ENCODE measurements at places on chromosomes 16 and 17.
A peak's percentile ranks its signal among the peaks of the same experiment; 100 is the strongest.

- no peak overlapping the region for H3K27ac ChIP-seq
- H3K4me3 ChIP-seq, result no peak overlapping the region
- no peaks in the 10 kb centered on the region for H3K36me3 ChIP-seq
Measured at GRCh38 chr17:17545031-17545820, 46.3 kb downstream of the PEMT start.

- peaks cover 21% of the 10 kb centered on the region for H3K27me3 ChIP-seq
- H3K4me3 ChIP-seq, result no peak overlapping the region
Measured at GRCh38 chr17:60094754-60095153, 16.0 kb upstream of the HEATR6 start.

DNA sequence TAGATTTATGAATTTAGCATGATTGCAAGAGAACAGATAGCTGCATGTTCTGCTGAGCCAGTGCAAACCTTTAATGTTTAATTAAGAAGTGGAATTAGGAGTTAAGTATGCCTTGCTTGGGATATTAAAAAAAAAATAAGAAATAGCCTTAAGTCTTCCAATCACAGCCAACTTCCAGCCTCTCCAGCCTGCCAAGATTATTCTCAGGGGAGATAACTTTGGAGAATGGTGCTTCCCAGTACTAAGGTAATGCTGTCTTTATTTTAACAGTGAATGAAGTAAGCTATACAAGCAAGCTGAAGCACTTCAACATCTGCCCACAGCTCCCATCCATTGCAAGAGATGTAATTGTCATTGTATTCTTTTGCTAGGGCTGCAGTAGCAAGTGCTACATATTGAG, 389.5 kb upstream of the ASIC2 start:
- no peak overlapping the region for H3K27ac ChIP-seq
- no peaks in the 10 kb centered on the region for H3K4me1 ChIP-seq
- DNase-seq, result no peak
- H3K4me3 ChIP-seq, result no peak overlapping the region
- no peaks in the 10 kb centered on the region for H3K36me3 ChIP-seq

DNA sequence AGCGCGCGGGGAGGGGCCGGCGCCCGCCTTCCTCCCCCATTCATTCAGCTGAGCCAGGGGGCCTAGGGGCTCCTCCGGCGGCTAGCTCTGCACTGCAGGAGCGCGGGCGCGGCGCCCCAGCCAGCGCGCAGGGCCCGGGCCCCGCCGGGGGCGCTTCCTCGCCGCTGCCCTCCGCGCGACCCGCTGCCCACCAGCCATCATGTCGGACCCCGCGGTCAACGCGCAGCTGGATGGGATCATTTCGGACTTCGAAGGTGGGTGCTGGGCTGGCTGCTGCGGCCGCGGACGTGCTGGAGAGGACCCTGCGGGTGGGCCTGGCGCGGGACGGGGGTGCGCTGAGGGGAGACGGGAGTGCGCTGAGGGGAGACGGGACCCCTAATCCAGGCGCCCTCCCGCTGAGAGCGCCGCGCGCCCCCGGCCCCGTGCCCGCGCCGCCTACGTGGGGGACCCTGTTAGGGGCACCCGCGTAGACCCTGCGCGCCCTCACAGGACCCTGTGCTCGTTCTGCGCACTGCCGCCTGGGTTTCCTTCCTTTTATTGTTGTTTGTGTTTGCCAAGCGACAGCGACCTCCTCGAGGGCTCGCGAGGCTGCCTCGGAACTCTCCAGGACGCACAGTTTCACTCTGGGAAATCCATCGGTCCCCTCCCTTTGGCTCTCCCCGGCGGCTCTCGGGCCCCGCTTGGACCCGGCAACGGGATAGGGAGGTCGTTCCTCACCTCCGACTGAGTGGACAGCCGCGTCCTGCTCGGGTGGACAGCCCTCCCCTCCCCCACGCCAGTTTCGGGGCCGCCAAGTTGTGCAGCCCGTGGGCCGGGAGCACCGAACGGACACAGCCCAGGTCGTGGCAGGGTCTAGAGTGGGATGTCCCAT, 232.8 kb downstream of the SEC14L1 start:
- H3K4me3 ChIP-seq, result peak overlapping the region; percentile 85
- H3K36me3 ChIP-seq, result no peaks in the 10 kb centered on the region
- H3K27ac ChIP-seq, result peak overlapping the region; percentile 57
- no peaks in the 10 kb centered on the region for H3K27me3 ChIP-seq
- DNase-seq, result no peak

DNA sequence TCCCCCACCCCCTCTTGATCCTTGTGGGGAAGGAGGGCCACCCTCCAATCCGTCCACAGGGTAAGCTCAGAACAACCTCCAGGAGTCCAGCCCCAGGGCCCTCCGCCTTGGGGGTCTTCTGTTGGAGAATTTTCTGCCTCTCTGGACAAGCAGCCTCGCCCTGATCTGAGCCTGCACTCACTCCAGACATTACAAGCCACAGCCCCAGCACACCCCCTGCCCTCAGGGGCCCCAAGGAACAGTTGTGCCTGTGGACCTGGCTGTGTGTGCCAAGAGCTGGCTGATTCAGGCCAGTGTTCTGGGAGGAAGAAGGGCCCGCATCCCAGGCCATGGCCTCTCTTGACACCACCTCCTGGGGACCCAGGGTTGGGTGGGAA, 477 bp upstream of the ARHGAP27 start:
- no peaks in the 10 kb centered on the region for H3K27me3 ChIP-seq
- H3K4me1 ChIP-seq, result peaks cover 20% of the 10 kb centered on the region
- peak overlapping the region; percentile 85 for H3K4me3 ChIP-seq
- H3K27ac ChIP-seq, result no peak overlapping the region

- peak within 1 kb of the TSS; percentile 96 for H3K4me3 ChIP-seq
- no peaks in the 10 kb centered on the region for H3K36me3 ChIP-seq
- H3K27me3 ChIP-seq, result no peaks in the 10 kb centered on the region
- peak within 1 kb of the TSS; percentile 91 for H3K27ac ChIP-seq
Measured at GRCh38 chr17:8176197-8176940, at the start of gene TMEM107. Gene TMEM107, minus strand, starts transcription at chr17:8176380. Its CDS starts 94 bp downstream, at chr17:8176286.

GRCh38 chr16:57379579-57379978, 7.3 kb downstream of the CX3CL1 start:
- H3K4me1 ChIP-seq, result no peaks in the 10 kb centered on the region
- peaks cover 10% of the 10 kb centered on the region for H3K27me3 ChIP-seq
- no peak overlapping the region for H3K27ac ChIP-seq
- DNase-seq, result no peak
- H3K36me3 ChIP-seq, result no peaks in the 10 kb centered on the region

DNA sequence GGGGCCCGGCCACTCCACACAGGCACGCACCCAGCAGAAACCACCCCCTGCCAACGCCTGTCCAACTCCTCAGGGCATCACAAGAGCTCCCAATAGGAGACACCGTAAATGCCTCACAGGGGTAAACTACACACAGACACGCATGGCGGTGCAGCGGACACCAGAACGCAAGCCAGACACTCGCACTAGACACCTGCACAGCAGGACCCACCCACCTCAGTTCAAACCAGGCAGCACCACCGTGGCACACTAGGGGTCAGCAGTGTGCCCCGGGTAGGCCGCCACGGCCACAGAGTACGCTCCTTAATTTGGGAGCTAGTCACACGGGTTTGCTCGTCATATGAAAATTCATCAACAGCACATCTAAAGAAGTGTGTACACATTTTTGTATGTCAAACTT, 3.4 kb downstream of the SLC38A10 start:
- no peak overlapping the region for H3K27ac ChIP-seq
- DNase-seq, result peak; percentile 81
- peaks cover 4% of the 10 kb centered on the region for H3K36me3 ChIP-seq
- no peak overlapping the region for H3K4me3 ChIP-seq
- H3K27me3 ChIP-seq, result no peaks in the 10 kb centered on the region
- H3K4me1 ChIP-seq, result peaks cover 8% of the 10 kb centered on the region

DNA sequence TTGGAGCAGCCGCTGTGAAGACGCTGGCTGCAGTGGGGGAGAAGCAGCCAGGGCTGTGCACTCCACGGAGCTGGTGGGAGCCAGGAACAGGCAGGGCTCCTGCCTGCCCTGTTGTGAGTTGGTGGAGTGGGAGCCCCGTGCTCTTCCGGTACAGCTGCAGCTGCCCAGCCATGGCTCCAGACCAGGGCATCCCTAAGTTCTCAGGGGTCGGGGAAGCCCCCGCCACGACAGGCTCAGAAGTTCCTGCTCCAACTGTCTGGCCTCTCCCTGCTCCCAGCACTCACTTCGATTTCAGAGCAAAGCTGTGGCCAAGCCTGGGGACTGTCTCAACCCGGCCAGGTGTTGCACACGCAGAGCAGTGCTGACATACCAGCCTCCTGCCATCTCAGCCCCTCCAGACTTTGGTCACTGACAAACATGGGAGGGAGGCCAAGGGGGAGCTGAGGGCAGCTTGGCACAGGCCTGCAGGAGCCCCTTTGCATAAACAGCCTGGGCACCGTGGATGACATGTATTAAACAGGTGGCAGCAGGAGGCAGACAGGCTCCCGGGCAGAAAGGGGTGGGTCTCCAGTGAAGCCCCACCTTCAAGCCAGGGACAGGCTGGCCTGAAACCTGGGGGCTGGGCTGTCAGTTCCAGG, 13.9 kb upstream of the KDM8 start:
- no peaks in the 10 kb centered on the region for H3K36me3 ChIP-seq
- no peaks in the 10 kb centered on the region for H3K27me3 ChIP-seq
- DNase-seq, result no peak

GRCh38 chr16:87542531-87543102, 49.8 kb upstream of the ZCCHC14 start:
- DNase-seq, result no peak
- H3K27ac ChIP-seq, result no peak overlapping the region
- no peaks in the 10 kb centered on the region for H3K36me3 ChIP-seq
- H3K4me3 ChIP-seq, result no peak overlapping the region
- H3K27me3 ChIP-seq, result peaks cover 29% of the 10 kb centered on the region

Measured in natural killer cell treated with Interleukin-12 subunit alpha and Interleukin-12 subunit beta and Interleukin-15 and Interleukin-18, amount 100 ng/mL, for 72 hours (primary cell).